ENCODE measurements at places on chromosomes 2 and 18. TPM values are rescaled to one million over a fixed set of nuclear protein-coding genes. Genes with fewer than 3 reads are reported as not detected.

GRCh38 chr2:48860380-48860779, 104.9 kb upstream of the LHCGR start:
- no peak for DNase-seq

Gene C2orf66
- not detected for total RNA-seq

Gene UNC80
- not detected for total RNA-seq

DNA sequence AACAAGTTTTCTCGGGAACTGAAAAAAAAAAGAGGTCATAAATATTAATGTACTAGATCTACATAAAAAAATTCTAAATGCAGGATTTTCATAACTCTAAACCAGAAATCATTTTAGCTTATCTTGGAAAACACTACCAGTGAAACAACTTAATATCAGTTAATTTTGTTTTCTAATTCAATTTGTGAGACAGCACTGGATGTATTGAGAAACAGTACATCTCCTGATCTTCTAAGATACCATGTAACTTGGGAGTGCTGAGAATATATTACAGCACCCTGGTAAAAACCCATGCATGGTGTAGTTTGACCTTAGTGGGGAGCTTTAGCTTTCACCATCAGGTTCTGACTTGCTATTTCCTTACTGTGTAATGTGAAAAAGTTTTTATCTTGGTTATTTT, 129.6 kb downstream of the NRXN1 start:
- no peak for DNase-seq

- no peak for DNase-seq
Observed at GRCh38 chr2:17326717-17327116, 191.5 kb downstream of the RAD51AP2 start.

Gene FAM161A
- 13.8 TPM for total RNA-seq

- DNase-seq, result no peak
Observed at GRCh38 chr2:183014005-183014404, 24.3 kb downstream of the NCKAP1 start.

DNA sequence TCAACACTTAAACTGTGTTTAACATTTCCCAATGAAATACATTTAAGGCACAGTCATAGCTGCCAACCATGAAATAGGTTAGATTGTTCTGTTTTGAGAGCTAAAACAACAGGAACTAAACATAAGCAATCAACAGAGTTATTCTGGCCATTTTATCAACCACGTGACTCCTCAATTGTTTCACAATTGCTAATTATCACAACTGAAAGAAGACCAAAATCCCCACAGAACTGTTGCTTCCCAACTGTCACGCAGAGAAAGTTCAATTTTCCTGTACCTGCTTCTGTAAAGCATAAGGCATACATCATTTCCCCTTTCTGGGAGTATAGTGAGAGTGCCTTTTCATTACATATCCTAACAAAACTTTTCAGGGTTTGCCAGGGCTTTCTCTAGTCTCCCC, 248.6 kb downstream of the EPHA4 start:
- no peak for DNase-seq

GRCh38 chr2:221465776-221466175, 106.3 kb downstream of the EPHA4 start:
- no peak for DNase-seq

GRCh38 chr2:17627434-17627833, 86.9 kb downstream of the VSNL1 start:
- DNase-seq, result no peak

GRCh38 chr18:28522236-28522635, 345.3 kb upstream of the CDH2 start:
- no peak for DNase-seq

DNA sequence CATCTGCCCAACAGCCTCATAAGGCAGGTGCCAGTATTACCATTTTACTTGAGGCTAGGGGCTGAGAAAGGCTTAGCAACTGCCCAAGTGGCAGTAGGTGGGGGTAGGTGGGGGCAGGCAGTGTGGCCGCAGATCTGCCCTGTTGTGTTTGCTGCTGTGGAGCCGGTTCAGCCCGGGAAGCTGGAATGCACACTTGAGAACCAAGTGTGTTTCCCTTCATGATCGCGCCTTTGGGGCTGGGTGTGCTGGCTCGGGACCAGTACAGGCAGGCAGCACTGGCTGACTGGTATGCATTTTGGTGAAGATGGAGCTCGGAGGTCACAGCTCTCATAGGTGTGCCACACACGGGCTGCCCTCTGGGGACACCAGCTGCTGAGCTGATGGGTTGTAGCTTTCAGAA, 85.1 kb downstream of the CABLES1 start:
- no peak for DNase-seq

Gene SLC35G4
- not detected for total RNA-seq

DNA sequence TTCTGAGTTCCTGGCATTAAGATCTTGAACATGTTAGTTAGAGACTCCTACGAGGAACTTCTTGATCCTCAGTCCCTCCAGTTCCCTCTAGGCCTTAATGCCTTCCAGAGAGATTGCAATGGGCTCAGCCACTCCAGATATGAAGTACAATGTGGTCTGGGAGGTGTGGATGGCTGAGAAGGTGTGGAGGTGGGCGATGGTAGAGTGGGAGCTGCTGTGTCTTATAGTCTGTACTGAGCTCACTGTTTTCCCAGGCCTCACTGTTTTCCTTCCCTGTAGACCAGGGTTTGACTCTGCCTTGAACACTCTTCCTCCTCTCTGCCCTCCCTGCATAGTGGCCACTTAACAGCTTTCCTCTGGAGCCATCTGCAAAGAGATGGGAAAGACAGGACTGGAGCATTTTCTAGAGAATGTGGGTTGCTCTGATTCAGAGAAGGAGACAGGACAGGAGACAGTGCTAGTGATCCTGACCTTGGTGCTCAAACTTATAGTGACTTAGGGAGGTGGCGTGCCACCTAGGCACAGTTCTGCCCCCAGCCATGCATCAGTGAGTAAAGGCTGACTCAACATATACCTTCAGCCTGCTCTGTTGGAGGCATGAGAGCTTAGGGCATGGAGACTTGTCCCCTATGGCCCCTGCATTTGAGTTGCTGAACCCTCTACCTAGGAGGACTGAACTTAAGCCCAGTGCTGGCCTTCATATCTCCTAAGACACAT, 129.7 kb downstream of the TDRD15 start:
- DNase-seq, result no peak

GRCh38 chr2:159635006-159635789, 18.9 kb upstream of the BAZ2B start:
- no peak for DNase-seq

DNA sequence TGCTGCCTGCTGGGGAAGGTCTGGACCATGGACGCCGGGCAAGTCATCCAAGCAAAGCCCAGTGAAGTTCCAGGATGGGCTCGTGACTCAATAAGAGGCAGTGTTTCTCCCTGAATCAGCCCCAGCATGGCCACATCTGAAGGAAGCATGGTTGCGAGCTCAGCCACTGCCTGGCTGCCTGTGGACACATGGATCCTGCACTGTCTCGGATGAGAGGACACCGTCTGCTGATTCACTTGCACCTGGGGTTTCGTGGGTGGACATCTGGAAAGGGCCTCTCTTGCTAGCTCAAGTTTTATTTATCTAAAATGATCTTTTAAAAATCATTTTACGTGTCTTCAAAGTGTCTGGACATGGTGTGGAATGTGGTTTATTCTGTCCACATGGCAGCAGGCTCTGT, 224.8 kb upstream of the FN1 start:
- no peak for DNase-seq

Gene RAB12
- total RNA-seq, result 40.1 TPM

- no peak for DNase-seq
Observed at GRCh38 chr2:200615247-200615646, 29.4 kb downstream of the AOX1 start.

- no peak for DNase-seq
Observed at GRCh38 chr2:58633613-58634365, 392.7 kb upstream of the FANCL start.
